Activated T-cell treated with anti-CD3 and anti-CD28 coated beads, Interleukin-2, amount 50 U/mL, for 72 hours (primary cell): ENCODE measurements at places on chromosomes 12 and 14.

DNA sequence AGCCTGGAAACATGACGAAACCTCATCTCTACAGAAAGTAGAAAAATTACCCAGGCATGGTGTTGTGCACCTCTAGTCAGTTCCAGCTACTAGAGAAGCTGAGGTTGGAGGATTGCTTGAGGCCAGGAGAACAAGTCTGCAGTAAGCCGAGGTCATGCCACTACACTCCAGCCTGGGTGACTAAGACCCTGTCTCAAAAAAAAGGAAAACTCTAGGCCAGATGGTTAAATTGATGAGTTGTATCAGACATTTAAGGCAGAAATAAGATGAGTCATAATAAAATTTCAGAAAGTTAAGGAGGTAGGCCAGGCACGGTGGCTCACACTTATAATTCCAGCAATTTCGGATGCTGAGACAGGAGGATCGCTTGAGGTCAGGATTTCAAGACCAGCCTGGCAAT lies 10.7 kb downstream of the EIF2S1 start:
- DNase-seq, result no peak

GRCh38 chr12:108231909-108232434 lies 102.9 kb downstream of the WSCD2 start:
- no peak for DNase-seq

DNA sequence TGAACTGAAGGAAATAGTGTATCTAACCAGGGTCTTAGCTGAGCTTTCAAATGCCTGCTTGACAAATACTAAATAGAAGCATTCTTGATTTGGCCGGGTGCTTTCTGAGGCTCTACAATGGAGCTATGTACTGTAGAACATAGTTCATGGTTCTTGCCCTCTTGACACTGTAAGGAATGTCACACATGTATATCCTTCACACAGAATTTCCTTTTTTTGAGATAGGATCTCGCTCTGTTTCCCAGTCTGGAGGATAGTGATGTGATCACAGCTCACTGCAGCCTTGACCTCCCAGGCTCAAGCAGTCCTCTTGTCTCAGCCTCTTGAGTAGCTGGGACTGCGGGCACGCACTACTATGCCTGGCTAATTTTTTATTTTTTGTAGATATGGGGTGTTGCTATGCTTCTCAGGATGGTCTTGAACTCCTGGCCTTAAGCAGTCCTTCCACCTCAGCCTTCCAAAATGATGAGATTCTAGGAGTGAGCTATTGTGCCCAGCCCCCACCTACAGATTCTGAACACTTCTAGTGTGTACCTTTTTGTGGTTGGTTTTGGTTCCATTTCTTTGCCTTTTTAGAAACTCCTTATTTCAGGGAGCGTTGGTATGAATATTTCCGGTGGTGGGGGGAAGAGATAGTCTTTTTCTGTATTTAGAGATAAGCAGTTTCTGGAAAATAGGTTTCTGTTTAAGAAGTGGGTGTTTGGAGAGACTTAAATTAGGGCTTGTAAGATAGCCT lies 4.2 kb downstream of the MLXIP start:
- no peak for DNase-seq

DNA sequence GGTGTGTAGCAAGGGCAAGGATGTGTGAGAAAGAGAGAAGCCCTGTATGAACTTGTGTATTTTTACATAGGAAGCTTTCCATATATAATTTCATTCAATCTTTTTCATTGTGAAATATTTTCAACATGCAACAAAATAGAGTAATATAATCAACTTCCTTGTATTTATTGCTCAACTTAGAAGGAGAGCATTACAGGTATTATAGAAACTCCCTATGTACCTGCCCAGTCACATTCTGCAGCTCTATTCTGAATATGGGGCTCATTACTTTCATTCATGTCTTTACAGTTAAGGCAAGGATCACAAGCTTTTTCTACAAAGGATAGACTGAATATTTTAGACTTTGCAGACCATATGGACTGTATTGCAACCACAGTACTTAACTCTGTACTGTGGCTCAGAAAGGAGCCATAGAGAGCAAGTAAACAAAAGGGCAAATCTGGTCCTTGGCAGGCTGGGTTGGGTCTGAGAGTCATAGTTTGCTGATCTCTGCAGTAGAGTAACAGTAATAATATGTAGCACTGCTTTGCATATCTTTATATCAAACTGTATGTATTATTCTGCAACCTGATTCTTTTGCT lies 11.3 kb downstream of the NR1H4 start:
- no peak for DNase-seq

GRCh38 chr14:55373784-55374705 lies 37.6 kb downstream of the ATG14 start:
- DNase-seq, result peak; percentile 34

- no peak for DNase-seq
These were observed 17.4 kb downstream of the EXD2 start for GRCh38 chr14:69208666-69209065.
